ENCODE measurements at places on chromosomes 1 and 21.

- H3K27ac ChIP-seq, result no peak overlapping the region
- H3K27me3 ChIP-seq, result no peaks in the 10 kb centered on the region
- H3K4me1 ChIP-seq, result no peaks in the 10 kb centered on the region
- peaks cover 14% of the 10 kb centered on the region for H3K36me3 ChIP-seq
- H3K4me3 ChIP-seq, result no peak overlapping the region
Observed at GRCh38 chr1:61808968-61809367, 66.7 kb downstream of the PATJ start.

GRCh38 chr1:185377831-185378230 lies 60.8 kb upstream of the IVNS1ABP start:
- no peak overlapping the region for H3K27ac ChIP-seq
- DNase-seq, result no peak
- H3K36me3 ChIP-seq, result no peaks in the 10 kb centered on the region
- H3K27me3 ChIP-seq, result no peaks in the 10 kb centered on the region

GRCh38 chr1:22745669-22746585 lies 35.3 kb downstream of the EPHB2 start:
- H3K4me3 ChIP-seq, result no peak overlapping the region
- H3K36me3 ChIP-seq, result no peaks in the 10 kb centered on the region
- no peaks in the 10 kb centered on the region for H3K27me3 ChIP-seq

DNA sequence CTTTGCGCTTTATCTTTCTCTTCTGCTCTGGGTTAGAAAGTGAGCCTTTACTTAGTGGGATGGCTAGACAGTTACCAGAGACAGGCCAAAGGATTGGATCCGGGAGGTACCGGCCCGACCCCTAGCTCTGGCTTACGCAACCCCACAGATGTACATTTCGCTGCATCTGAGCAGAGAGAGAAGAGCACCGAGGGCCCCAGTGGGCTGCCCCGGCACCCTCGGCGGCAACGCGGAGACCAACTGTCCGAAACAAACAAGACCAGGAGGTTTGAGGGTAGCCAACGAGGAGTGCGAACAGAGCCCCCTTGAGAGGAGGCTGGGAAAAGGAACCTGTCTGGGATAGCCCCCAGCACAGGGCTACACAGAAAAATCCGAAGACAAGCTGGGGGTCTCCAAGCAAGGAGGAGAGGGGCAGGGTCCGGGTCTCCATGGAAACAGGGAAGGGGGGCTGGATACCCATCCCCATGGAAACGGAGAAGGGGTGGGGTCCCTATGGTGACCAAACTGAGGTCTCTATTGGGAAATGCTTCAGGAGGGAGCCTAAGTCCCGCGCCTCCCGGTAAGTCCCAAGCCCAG lies 373 bp downstream of the MTF1 start:
- H3K36me3 ChIP-seq, result peaks cover 14% of the 10 kb centered on the region
- DNase-seq, result no peak
- H3K27ac ChIP-seq, result peak overlapping the region; percentile 98

- H3K27ac ChIP-seq, result no peak overlapping the region
- no peaks in the 10 kb centered on the region for H3K4me1 ChIP-seq
- H3K4me3 ChIP-seq, result no peak overlapping the region
- peaks cover 54% of the 10 kb centered on the region for H3K36me3 ChIP-seq
- no peak for DNase-seq
Observed at GRCh38 chr1:119935373-119935772, 39.1 kb upstream of the ADAM30 start.

GRCh38 chr1:50214717-50215116 lies 106.0 kb downstream of the ELAVL4 start:
- no peak overlapping the region for H3K27ac ChIP-seq
- no peaks in the 10 kb centered on the region for H3K27me3 ChIP-seq
- H3K4me3 ChIP-seq, result no peak overlapping the region
- DNase-seq, result no peak
- H3K4me1 ChIP-seq, result no peaks in the 10 kb centered on the region
- H3K36me3 ChIP-seq, result no peaks in the 10 kb centered on the region

GRCh38 chr1:36352125-36352909 lies 28.9 kb upstream of the EVA1B start:
- DNase-seq, result no peak
- peaks cover 16% of the 10 kb centered on the region for H3K4me1 ChIP-seq
- H3K27me3 ChIP-seq, result no peaks in the 10 kb centered on the region
- H3K27ac ChIP-seq, result no peak overlapping the region

DNA sequence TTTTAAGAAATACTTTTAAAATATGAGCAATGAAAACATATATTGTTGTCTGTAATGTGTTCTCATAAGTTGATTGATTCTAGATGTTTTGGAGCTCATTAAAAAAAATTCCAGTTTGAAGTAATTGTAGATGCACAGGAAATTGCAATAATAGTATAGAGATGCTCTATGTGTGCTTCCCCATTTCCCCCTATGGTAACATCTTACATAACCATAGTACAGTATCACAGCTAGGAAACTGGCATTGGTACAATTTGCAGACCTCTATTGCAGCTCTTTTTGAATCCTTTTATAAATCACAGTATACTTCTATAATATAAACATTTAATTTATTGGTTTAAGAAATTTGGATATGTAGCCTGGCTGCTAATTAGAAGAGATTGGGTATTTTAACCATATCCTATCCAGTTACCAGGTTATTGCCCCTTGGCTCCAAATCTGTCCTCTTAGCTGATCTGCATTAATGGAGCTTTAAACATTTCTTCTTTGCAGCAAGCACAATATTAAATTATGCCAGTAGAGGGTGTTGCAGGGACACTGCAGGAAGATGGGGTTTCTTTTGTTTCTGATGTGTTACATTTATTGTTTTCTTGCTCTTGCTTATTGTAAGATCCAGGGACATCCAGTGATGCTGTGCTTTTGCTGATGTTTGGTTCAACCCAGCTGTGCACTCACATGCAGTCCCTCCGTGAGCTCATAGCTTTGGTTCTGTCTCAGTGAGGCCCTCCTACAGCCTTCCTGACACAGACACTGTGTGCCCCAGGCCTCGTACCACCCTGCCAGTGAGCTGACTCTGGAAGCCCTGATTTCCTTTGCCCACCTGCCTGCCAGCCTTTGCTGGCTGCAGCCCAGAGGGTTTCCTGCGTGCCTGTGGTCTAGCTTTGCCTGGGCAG lies 103.3 kb downstream of the RABGAP1L start:
- DNase-seq, result no peak
- H3K4me1 ChIP-seq, result no peaks in the 10 kb centered on the region
- H3K27me3 ChIP-seq, result no peaks in the 10 kb centered on the region
- no peak overlapping the region for H3K27ac ChIP-seq
- no peak overlapping the region for H3K4me3 ChIP-seq

DNA sequence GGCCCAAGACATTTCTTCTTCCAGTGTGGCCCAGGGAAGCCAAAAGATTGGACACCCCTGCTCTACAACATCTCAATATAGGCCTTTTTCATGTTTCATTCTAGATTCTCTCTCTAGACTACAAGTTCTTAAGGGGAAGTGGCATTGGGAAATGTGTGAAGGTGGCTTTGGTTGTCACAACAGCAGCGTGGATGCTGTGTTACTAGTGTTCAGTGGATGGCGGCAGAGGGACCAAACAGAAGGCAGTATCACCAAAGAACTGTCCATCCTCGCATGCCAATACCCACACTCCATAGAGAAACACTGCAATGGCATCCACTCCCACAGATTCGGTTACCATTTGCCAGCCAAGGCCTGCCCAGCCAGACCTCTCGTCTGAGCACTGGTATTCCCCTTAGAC lies 24.3 kb upstream of the IFNAR2 start:
- H3K27ac ChIP-seq, result peak overlapping the region; percentile 29
- no peaks in the 10 kb centered on the region for H3K36me3 ChIP-seq
- H3K4me3 ChIP-seq, result no peak overlapping the region
- no peaks in the 10 kb centered on the region for H3K27me3 ChIP-seq
- DNase-seq, result no peak
- peaks cover 8% of the 10 kb centered on the region for H3K4me1 ChIP-seq

GRCh38 chr1:7386226-7387052 lies 384.7 kb upstream of the VAMP3 start:
- H3K4me3 ChIP-seq, result no peak overlapping the region
- H3K36me3 ChIP-seq, result no peaks in the 10 kb centered on the region
- H3K27ac ChIP-seq, result peak overlapping the region; percentile 21
- DNase-seq, result peak; percentile 52
- no peaks in the 10 kb centered on the region for H3K27me3 ChIP-seq

DNA sequence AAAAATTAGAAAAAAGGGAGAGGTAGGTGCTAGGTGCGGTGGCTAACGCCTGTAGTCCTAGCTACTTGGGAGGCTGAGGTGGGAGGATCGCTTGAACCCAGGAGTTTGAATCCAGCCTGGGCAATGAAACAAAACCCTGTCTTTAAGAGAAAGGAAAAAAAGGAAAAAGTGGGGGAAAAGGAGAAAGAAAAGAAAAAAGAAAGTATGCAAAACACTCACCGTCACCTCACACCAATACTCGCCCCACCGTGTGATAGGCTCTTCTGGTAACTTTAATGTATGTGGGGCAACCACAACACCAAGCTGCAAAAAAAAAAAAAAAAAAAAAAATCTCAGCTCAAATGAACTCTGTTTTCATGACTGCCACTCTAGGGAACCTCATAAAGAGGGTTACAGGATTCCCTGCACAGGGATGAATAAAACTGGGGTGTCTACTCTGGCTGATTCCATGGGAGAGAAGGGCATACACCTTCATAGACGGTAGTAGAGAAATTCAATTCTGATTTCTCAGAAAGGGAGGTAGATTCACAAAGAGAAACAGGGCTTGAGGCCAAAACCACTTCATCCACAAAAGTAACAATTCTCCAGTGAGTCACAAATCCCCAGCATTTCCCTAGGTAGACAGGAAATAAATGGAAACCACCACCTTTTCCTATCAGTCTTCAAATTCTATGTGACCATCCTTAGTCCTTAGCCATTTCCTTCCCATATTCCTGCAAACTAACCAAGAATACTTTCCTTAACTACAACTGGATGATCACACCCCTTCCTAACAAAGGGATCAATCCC lies 2.5 kb downstream of the MRPL9 start:
- H3K27me3 ChIP-seq, result no peaks in the 10 kb centered on the region
- H3K36me3 ChIP-seq, result peaks cover 21% of the 10 kb centered on the region
- peaks cover 13% of the 10 kb centered on the region for H3K4me1 ChIP-seq
- DNase-seq, result no peak
- no peak overlapping the region for H3K27ac ChIP-seq

- no peak overlapping the region for H3K4me3 ChIP-seq
- H3K27me3 ChIP-seq, result no peaks in the 10 kb centered on the region
- DNase-seq, result no peak
- no peak overlapping the region for H3K27ac ChIP-seq
Observed at GRCh38 chr1:82946096-82946605, 1052.8 kb downstream of the TTLL7 start.

GRCh38 chr1:208132287-208132882 lies 111.8 kb downstream of the PLXNA2 start:
- peaks cover 18% of the 10 kb centered on the region for H3K36me3 ChIP-seq
- peaks cover 3% of the 10 kb centered on the region for H3K27me3 ChIP-seq
- H3K4me1 ChIP-seq, result peaks cover 79% of the 10 kb centered on the region
- peak overlapping the region; percentile 86 for H3K27ac ChIP-seq
- peak; percentile 83 for DNase-seq
- H3K4me3 ChIP-seq, result peak overlapping the region; percentile 69

GRCh38 chr1:29521438-29521715 lies 285.1 kb downstream of the PTPRU start:
- peaks cover 36% of the 10 kb centered on the region for H3K27me3 ChIP-seq
- no peaks in the 10 kb centered on the region for H3K36me3 ChIP-seq
- H3K27ac ChIP-seq, result no peak overlapping the region
- H3K4me1 ChIP-seq, result peaks cover 14% of the 10 kb centered on the region

DNA sequence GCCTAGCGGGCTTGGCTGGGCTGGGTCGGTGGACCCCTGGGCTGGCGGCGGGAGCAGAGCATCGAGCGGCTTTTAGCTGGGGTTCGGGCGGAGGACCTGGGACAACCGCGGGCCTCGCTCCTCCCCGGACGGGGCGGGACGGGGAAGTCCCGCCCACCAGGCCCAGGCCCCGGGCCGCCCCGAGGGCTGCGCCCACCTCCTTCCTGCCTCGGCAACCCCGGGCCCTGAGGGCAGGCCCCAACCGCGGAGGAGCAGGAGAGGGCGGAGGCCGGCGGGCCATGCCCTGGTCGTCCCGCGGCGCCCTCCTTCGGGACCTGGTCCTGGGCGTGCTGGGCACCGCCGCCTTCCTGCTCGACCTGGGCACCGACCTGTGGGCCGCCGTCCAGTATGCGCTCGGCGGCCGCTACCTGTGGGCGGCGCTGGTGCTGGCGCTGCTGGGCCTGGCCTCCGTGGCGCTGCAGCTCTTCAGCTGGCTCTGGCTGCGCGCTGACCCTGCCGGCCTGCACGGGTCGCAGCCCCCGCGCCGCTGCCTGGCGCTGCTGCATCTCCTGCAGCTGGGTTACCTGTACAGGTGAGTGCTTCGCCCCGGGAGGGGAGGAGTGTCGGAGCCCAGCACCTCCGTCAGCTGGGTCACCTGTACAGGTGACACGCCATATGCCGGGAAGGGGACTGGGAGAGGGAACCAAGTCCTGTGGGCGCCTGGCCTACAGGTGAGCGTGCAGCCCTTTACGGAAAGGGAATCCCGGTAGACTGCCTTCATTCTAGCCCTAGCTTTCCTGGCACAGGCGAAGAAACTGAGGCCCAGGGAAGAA lies at the start of gene XKR8:
Gene XKR8, plus strand, starts transcription at position 182 of the 812 bp plus-strand sequence. Its CDS starts 97 bp downstream, at position 279.
- peak within 1 kb of the TSS; percentile 87 for H3K4me3 ChIP-seq
- peak within 1 kb of the TSS; percentile 79 for H3K27ac ChIP-seq
- peak; percentile 86 for DNase-seq
- H3K27me3 ChIP-seq, result peaks cover 4% of the 10 kb centered on the region
- peaks cover 4% of the 10 kb centered on the region for H3K4me1 ChIP-seq

- H3K4me1 ChIP-seq, result no peaks in the 10 kb centered on the region
- no peak for DNase-seq
- H3K27me3 ChIP-seq, result no peaks in the 10 kb centered on the region
Observed at GRCh38 chr1:77354536-77354935, 72.7 kb downstream of the AK5 start.

- H3K4me1 ChIP-seq, result no peaks in the 10 kb centered on the region
- DNase-seq, result no peak
- no peaks in the 10 kb centered on the region for H3K36me3 ChIP-seq
- H3K27ac ChIP-seq, result no peak overlapping the region
- H3K4me3 ChIP-seq, result no peak overlapping the region
Observed at GRCh38 chr1:110548381-110548780, 29.4 kb upstream of the KCNA10 start.

- H3K27me3 ChIP-seq, result peaks cover 14% of the 10 kb centered on the region
- H3K4me1 ChIP-seq, result peaks cover 25% of the 10 kb centered on the region
- DNase-seq, result no peak
- H3K4me3 ChIP-seq, result no peak overlapping the region
- H3K27ac ChIP-seq, result no peak overlapping the region
Observed at GRCh38 chr1:244106176-244106575, 55.1 kb downstream of the ZBTB18 start.

DNA sequence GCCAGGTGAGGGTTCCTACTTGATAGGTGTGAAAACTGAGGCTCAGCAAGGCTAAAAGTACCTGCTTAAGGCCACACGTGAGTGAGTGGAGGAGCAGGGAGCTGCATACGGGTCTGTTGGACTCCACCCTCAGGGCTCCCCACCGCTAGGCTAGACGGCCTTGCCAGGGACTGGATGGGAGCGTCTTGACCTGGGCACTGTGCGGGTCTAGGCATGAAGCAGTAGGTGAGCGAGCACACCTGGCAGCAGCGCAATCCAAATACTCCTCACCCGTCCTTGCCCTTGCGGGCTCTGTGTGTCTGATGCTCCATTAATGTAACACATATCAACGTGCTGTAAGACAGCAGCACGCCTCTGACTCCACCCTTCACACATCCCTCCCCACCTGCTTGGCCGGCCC lies 94.0 kb downstream of the LACTBL1 start:
- no peak overlapping the region for H3K27ac ChIP-seq
- no peaks in the 10 kb centered on the region for H3K27me3 ChIP-seq
- DNase-seq, result no peak
- H3K36me3 ChIP-seq, result no peaks in the 10 kb centered on the region
- H3K4me1 ChIP-seq, result peaks cover 14% of the 10 kb centered on the region
- H3K4me3 ChIP-seq, result no peak overlapping the region

GRCh38 chr1:230567221-230567575 lies 75.1 kb upstream of the COG2 start:
- H3K4me1 ChIP-seq, result peaks cover 15% of the 10 kb centered on the region
- DNase-seq, result no peak
- H3K27me3 ChIP-seq, result no peaks in the 10 kb centered on the region
- H3K4me3 ChIP-seq, result no peak overlapping the region
- no peaks in the 10 kb centered on the region for H3K36me3 ChIP-seq
